Anterior cingulate cortex (tissue), 58 donors: ENCODE measurements at places on chromosomes 3 and 15.
A peak's percentile ranks its signal among the peaks of the same experiment; 100 is the strongest.

DNA sequence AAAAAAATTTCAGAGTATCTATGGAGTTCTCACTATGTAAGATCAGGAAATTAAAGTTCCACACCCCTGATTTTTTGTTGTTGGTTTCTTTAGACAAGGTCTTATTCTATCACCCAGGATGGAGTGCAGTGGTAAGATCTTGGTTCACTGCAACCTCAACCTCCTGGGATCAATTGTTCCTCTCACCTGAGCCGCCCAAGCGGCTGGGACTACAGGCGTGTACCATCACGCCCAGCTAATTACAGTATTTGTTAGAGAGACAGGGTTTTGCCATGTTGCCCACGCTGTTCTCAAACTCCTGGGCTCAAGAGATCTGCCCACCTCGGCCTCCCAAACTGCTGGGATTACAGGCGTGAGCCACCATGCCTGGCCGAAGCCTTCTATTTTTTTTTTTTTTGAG is 12.4 kb downstream of the QRICH1 start:
- DNase-seq, result no peak

GRCh38 chr3:180250172-180250571 is 213.4 kb upstream of the PEX5L start:
- DNase-seq, result no peak

- peak; percentile 91 for DNase-seq
These were observed 71.2 kb downstream of the FAM43A start for GRCh38 chr3:194756791-194757325.

DNA sequence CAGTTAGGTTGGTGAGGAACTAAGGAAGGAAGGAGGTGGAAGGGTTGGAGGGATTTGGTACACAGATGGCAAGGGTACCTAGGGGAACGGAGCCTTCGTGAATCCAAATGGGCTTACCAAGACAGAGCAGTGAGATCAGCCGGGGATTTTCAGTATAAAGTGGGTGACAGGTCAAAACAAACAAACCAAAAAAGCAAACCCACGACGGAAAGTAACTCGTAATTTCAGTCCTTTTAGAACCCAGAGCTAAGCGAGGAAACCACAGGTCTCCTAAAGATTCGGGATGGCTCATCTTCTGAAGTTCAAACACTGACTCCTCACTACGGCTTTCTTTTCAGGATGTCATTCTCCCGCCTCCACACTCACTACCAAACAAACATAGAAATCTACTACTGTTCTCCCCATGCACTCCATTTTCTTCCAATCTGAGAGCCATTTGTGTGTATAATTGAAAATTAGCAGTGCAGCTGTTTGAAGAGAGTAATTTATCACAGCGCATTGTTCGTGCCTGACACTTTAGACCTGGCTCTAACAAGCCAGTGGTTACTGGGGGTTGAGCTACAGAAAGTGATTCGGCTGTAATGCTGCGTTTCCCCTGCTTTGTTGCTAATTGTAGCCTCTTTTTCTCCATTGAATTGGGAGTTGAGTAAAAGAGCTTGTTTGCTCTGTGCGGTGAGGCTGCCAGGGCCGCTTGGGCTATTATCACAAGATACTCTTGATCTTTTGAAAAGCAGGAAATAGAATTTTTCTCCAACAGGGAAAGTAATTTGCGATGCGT is 64.7 kb upstream of the CCDC39 start:
- no peak for DNase-seq

DNA sequence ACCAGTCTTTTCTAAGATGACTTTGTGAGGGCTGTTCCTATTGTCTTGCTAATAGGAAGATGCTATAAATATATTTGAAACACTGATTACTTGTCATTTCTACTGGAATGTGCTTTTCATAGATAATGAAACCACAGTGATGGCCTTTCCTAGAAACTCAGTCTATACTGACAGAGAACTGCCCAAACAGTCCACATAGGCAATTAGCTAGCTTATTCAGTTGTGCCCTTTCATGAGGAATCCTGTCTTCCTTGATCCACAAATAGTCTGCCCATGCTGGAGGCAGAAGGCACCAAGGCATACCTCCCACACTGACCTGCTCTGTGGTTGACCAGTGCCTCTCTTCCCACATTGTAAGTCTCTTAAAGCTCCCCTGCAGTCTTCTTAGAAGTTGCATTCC is 135.9 kb downstream of the CMSS1 start:
- no peak for DNase-seq

DNA sequence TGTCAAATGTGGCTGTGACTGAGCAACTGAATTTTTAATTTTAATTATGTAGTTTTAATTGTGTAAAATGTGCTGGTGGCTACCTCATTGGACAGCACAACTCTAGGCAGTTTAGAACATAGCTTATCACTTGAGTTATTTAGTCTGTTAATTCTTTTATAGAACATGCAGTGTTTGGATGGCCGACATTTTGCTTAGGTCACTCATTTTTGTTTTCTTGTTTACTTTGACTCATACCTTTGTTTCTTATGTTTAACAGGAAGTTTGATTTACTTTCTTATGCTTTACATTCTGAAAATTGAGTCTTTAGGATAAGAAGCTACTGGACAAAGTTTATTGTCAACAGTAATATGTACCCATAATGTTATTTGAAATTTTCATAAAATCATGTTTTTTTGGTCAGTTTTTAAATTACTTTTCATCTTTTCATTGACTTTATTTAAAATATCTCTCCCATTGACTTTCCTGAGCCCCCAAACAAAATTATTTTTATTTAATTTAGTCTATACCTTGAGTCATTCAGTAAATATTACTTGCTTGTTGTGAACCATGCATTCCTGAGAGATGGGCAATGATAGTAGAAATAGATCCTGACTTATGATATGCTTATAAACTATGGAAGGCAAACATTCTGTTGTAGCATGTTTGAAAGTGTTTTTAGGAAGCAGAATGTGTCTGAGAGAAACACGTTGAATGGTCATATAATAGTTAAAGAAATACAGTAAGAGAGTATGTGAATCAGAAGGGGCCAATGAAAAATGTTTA is 60.6 kb downstream of the TCF12 start:
- DNase-seq, result no peak

DNA sequence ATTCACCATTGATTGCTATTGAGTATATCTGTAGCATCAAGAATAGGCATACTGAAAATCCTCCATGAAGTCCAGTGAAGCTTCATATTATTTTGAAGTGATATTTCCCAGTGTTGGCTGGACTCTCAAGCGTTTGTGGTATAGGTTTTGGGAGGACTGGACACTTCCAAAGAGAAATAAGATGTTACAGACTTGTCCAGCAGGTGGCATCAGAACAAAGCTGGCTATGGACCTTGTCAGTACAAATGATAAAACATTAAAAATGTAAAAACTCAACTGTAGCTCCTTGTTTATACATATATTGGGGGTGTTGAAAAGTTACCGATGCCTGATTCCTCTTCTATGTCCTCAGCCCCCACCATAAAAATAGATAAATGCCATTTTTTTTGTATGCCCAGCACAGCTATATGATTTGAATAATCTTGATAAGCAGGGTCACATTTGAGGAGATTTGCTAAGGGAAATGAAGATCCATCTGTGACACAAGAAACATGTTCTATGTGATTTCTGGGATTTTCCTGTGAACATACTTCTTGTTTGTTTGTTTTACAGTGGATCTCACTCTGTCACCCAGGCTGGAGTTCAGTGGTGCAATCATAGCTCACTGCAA is 54.5 kb upstream of the GOLGA6B start:
- no peak for DNase-seq

DNA sequence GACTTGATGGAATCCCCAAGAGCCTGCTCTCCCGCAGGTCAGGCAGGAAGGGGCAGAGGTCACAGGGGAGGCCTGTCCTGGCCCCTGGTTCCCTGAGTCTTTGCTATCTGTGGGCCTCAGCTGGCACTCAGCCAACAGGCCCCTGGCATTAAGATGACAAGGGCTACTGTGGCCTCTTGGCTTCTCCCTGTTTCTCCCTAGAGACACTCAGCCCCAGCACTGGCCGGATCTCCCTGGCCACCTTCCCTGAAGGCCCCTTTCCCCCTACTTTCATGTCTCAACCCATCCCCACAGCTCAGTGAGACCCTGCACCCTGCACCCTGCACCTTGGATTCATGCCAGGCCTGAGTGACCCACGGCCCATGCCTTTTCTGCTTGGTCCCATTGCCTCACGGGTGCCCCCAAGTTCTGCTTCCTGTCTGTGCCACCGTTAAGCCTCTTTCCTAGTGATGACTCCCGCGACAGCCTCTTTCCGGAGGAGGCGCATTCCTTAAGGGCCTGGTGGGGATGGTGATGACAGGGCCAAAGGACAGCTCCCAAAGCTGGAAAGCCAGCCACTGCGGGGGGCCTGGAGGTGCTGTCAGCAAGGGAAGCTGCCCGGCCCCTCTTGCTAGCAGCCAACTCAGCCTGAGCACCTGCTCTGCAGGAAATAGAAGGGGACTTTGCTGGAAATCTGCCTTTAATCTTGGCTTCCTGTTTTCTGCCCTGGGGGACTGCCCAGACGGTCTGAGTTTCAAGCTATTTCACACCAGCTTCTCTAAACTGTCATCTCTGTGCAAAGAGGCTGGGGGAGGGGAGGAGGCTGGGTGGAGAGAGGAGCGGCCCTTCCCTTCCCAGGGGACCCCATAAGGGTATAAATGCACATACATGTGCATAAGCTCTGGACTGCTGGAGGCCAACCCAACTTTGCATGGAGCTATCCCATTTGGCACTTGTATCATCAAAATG is 4.8 kb upstream of the CSK start:
- DNase-seq, result no peak

DNA sequence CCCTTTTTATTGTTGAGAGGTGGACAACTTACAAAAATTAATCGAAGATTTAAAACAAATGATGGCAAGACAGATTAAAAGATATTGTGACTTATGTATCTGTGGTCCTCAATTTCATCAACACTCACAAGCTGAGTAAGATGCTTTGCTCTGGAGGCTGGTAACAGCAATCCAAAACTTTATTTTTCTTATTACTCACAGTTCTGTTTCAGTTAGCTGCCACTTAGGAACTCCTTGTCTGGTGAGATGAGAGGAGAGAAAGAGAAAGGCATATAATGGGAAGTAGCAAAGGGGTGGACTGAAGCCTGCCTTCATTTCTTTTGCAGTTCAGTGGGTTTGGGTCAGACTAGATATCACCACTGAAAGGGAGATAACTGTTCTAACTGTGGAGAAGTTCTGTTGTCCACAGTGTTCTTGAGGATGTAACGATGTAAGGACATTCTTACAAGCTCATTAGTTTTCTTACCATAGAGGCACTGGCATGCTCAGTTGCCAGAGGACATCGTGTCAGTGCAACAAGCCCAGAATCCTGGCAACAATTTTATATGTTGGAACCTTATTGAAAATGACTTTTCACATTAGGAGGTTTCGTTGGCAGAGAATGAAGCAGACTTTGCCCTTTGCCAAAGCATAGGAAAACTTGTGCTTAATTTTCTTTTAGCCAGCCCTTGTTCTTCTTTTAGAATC is 93.6 kb downstream of the PLCL2 start:
- DNase-seq, result no peak

DNA sequence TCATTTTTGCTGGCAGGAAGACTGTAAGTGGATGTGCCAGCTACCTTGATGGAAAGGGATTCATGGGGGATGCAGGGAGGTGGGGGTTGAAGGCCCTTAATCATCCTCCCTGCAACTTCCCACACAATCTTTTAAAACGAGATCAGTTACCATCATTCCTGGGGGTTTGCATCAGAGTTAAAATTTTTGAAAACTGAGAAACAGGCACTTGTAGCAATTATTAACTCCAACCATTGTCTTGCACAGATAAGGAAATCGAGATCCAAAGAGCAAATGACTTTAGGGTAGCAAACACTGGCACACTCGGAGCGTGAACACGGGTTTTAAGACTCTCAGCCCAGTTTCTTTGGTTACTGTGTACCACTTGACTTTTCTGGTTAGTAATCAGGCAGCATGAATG is 41.9 kb downstream of the GPD1L start:
- DNase-seq, result no peak

- DNase-seq, result no peak
These were observed 284.4 kb downstream of the KCNH8 start for GRCh38 chr3:19432669-19433068.

DNA sequence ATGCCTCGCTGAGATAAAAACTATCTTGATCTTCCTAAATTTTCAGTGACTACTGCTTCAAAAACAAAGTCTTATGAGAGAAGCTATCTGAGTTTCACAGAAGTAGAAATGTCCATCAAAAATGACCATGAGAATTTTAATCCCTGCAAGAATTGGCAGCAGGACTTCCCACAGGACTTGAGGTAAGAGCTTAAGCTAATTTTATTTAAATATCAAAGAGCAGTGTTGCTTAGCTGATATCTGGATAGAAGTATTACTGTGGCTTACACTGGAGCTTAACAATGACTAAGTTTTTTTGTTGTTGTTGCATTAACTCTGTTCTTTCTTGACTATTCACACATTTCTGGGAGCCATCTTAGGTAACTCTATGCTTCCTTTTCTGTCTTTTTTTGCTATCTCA is 60.8 kb upstream of the EPHA3 start:
- no peak for DNase-seq

DNA sequence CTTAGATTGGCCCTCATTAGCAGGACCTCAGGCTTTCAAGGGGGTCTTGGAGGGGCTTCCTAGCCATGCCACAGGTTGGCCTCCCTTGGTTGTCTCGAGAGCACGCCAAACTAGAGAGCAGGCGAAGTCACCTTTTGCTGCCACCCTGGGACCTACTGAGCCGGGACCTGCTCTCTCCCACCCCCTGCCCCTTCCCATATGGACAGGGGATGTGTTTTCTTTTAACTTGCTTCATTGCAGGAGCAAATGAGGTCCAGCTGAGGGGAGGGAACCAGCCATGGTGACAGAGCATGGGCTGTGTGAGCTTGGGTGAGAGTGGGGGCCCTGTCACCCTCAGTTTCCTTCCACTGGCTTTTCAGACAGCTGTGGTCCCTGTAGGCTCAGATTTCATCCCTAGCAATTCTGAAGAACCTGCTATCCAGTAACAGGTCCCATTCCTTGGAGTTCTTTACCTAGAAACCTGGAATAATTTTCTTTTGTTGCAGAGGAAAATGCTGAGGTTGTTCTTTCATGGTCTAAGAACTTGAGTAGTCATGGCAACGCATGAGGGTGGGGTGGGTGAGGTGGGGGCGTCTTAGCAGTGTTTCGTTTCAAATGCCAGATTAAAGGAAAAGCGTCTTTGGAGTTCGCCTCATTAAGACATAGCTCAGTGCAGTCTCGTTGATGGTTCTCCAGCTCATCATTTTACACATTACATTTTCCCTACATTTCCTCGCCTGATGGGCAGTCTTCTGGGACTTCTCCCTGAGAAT is 20.1 kb upstream of the MAGEF1 start:
- no peak for DNase-seq

- no peak for DNase-seq
These were observed 1.5 kb downstream of the GLB1 start for GRCh38 chr3:33095436-33095835.

GRCh38 chr15:63977119-63977518 is 69.2 kb downstream of the DAPK2 start:
- no peak for DNase-seq

DNA sequence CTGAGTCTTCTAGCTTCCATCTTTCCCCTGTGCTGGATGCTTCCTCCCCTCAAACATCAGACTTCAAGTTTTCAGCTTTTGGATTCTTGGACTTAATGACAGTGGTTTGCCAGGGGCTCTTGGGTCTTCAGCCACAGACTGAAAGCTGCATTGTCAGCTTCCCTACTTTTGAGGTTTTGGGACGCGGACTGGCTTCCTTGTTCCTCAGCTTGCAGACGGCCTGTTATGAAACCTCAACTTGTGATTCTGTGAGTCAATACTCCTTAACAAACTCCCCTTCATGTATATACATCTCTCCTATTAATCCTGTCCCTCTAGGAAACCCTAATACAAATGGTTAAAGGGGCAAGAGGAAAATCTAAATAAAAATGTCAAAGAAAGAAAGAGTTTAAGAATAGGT is 100.1 kb downstream of the ABI3BP start:
- DNase-seq, result no peak
